EL (cell line): ENCODE measurements at places on chromosomes 1 and 21.

DNA sequence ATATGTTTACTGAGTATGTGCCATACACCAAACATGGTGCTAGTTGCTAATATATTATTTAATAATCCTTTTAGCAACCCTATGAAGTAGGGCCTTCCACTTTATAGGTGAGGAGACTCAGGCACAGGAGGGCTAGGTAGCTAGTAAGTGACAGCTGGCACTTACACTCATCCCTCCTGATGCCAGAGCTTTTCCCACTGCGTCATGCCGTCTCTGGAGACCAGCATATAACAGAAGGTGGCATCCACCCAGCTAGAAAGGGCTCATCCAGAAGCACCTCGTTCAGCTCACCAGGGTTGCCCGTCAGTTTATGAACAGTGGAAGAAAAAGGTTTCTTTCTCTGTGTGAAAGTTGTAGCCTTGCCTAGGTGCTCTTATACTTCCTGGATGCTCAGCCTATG, 108.9 kb downstream of the NOS1AP start:
- no peak for DNase-seq

- DNase-seq = no peak
Observed at GRCh38 chr21:33151941-33152731, 77.6 kb upstream of the IFNAR2 start.

GRCh38 chr1:29473161-29473855, 237.0 kb downstream of the PTPRU start:
- DNase-seq = no peak

- no peak for DNase-seq
Observed at GRCh38 chr1:4797429-4797828, 143.0 kb downstream of the AJAP1 start.

DNA sequence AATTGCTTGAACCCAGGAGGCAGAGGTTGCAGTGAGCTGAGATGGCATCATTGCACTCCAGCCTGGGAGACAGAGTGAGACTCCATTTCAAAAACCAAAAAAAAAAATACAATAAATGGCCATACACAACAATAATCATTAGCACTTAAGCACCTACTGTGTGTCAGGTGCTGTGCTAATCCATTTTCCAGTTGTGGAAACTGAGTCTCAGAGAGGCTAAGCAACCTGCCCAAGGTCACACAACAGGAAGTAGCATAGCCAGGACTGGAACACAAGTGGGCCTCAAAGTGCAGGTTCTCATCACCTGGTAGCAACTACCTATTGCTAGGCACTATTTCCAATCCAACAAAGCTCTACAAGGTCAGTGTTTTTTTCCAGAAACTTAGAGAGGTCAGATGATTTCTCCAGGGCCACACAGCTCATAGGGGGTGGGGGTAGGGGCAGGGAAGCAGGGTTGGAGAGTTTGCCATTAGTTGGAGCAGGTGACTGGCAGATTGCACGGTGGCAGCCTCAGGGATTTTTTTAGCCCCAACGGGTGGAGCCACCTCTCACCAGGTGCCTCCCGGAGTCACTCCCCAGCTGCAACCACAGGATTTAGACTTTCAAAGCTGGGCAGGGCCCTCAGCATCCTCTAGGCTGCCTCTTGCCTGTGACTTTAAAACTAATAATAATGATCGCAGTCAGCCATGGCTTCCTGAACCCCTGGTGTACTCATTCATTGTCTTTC, 52.5 kb upstream of the ID3 start:
- no peak for DNase-seq

GRCh38 chr1:77322061-77322900, 40.5 kb downstream of the AK5 start:
- DNase-seq = peak; percentile 77

GRCh38 chr1:226061841-226062557, 517 bp upstream of the H3-3A start:
- DNase-seq = peak; percentile 84

DNA sequence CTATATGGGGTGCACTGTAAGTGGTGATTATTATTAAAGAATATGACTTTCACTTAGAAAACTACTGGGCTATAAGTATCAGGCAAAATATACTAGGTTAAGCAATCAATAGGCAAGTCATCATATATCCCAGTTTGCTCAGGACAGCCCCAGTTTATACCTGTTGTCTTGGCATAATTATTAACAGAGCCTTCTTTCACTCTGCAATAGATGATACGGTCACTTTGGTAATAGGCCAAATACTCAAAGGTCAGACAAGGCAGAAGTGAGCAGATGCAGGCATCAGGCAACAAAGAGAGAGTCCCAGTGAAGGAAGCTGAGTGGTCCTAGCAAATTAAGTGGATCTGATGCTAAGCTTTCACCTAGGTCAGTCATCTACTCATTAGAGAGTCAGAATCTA, 599.9 kb downstream of the LMO4 start:
- no peak for DNase-seq

- peak; percentile 31 for DNase-seq
Observed at GRCh38 chr1:44636688-44637598, 37.3 kb downstream of the TMEM53 start.

- DNase-seq = no peak
Observed at GRCh38 chr1:183842795-183843144, 37.9 kb downstream of the RGL1 start.

DNA sequence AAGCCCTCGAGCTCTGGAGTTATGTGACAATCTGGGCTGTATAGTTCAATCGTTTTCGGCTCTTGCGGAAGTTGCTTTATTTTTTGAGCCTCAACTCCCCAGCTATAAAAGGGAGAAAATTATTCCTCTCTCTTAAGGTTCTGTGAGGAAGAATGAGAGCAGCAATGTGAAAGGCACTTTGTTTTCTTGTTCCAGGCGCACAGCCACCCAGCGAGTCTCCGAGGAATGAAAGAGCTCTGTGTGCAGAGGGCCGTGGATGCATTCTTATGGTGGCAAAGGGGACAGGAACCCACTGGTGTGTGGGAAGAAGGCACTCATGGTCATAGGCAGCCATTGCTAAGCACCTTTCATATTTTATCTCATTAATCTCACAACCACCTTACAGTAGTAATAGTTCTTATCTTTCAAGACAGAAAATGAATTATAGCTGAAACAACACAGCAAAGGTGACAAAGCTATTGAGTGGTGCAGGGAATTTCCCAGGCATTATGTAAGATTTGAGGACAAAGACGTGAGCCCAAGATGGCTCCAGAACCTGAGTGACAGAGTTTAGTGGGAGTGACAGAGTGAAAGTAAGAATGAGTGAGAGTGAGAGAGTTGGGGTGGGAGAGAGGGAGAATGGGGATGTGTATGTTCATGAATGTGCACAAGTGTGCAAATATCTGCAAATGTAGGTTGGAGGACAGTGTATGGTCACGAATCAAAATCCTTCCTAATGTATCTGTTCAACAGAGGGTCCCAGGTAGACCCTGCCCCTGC, 9.4 kb downstream of the CYP2J2 start:
- no peak for DNase-seq

DNA sequence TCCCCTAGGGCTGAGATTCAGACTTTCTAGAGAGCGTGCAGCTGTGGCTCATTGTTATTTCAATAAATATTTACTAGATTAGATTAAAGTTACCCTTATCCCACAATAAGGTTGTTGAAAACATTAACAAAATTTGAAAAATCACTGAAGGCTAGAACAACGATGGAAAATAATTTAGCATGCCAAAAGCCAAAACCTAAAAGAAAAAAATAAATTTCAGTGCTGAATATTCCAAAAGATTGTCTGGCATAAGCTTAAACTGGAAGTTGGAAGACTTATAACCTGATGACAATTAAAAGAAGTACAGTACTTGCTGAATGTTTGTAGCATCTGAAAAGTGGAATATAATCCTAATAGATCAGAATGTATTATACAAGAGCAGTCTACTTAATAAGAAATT, 221.3 kb downstream of the USH2A start:
- no peak for DNase-seq

- DNase-seq = no peak
Observed at GRCh38 chr1:192954705-192955265, 104.4 kb downstream of the UCHL5 start.

GRCh38 chr1:166933633-166934032, 41.7 kb downstream of the ILDR2 start:
- DNase-seq = no peak

DNA sequence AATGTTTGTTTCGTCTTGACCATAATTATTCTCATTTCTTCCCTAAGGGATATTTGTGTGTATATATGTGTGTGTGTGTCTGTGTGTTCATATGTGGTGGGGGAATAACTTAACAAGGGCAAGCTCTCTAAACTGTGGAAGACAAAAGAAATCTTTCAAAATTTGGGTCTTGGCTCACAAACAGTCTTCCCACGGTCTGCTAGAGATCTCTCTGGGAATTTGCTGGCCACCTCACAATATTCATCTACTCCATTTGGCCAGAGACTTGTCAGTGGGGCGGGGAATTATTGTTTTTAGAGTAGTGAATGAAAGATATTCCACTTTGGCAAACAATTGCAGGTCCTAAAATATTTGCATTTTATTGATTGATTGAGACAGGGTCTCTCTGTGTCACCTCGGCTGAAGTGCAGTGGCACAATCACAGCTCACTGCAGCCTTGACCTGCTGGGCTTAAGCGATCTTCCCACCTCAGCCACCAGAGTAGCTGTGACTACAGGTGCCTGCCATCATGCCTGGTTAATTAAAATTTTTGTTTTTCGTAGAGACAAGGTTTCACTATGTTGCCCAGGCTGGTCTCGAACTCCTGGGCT, 8.0 kb upstream of the EIF2B3 start:
- DNase-seq = no peak

GRCh38 chr1:34360574-34360973, 183.9 kb downstream of the C1orf94 start:
- DNase-seq = no peak

DNA sequence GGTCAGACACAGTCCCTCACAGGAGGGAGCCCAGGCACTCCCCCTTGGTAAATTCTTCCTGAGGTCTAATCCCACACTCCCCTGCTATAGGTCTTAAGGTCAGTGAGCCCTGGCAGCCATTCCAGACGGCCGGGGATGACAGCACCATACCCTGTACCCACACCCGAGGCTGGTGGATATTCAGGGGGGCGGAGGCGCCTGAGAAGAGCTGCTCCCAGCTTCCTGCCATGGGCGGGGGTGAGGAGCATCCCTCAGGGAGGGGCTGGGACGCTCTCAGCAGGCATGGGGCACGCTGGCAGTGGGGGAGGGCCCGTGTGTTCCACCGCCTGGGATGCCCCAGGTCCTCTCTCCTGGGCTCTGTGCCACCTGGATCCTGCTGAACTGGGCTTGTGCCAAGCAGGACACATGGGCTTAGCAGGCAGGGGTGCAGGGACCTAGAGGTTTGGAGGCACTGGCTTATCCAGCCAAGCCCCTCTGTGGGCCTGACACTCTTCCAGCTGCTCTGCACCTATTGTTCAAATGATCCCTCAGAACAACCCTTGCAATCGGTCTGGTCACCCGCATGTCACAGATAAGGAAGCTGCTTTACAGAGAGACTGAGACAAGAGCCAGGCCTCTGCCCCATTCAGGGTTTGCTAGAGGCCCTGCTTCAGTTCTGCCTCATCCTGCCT, 5.7 kb upstream of the ADGRB2 start:
- no peak for DNase-seq

DNA sequence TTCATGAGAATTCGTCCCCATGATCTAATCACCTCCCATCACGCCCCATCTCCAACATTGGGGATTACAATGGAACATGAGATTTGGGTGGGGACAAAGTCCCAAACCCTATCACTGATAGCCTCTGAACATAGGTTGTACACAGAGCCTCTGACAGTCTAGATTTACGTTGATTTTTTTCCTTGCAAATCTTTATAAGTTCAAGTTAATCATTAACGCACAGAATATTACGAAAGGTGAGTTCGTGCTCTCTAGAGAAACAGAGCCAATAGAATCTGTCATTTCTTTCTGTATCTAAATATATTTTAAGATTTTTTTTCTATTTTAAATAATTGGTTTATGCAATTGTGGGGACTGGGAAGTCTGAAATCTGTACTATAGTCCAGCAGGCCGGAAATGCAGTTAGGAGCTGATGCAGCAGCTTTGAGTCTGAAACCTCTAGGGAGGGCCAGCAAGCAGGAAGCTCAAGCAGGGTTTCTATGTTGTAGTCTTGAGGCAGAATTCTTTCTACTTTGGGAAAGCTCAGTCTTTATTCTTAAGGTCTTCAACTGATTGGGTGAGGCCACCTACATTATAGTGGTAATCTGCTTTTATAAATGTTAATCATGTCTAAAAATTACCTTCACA, 61.0 kb downstream of the SELENOF start:
- no peak for DNase-seq

DNA sequence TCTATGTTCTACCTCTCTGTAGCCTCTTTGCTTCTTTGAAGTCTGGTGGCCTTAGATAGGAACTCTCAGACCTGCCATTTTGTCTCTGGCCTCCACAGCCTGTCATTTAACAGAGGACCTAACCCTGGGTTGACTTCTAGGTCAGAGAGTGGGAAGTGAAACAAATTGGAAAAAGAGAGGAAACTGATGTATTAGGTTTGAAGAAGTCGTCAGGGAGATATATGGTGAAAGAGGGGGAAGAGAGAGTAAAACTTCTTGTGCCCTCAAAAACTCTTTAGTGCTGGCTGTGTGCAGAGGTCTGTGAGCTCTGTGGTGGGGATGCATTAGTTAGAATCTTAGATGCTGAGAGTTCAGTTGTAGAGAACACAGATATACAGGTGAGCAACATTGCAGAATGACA, 30.2 kb upstream of the CD1D start:
- no peak for DNase-seq

GRCh38 chr1:101253976-101254674, 17.3 kb downstream of the S1PR1 start:
- DNase-seq = peak; percentile 81

DNA sequence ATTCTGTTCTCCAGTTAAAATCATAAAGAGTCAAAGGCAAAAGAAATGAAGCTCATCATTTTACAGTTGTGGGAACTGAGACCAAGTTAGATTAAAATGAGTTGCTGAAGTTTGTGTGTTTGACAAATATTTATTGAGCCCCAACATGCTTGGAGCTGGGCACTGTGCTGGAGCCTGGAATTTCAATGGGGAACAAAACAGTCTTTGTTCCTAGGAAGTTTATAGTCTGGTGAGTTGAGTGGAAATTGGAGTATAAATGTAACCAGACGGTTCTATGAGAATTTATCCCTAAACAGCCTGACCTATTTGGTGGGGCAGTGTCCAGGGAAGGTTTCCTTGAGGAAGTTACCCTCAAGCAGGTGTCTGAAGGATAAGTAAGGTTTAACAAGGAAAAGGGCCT, 294.4 kb downstream of the PRDM2 start:
- no peak for DNase-seq

DNA sequence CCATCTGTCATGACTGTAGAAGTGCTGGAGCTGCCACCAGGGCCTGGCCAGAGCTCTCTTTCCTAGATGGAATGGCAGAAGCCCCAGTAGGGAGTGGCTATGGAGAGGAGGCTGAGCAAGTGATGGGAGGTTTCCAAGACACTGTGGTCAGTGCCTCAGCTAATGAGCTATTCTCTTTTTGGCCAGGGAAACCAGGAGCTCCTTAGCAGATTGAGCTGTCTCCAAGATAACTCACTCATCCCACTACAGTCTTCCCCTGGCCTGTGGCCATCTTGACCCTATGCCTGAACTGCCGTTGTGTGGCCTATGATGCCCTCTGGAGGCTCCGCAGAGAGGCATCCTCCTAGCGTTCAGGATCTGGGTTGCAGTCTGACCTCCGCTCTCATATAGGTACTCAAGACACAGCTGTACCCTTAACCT, 60.5 kb downstream of the ERI3 start:
- DNase-seq = peak; percentile 80
